ENCODE measurements at places on chromosomes 1 and 21.

GRCh38 chr1:218930472-218931241 is 243.0 kb upstream of the LYPLAL1 start:
- peak; percentile 67 for DNase-seq

GRCh38 chr21:46008893-46009621 is 27.5 kb downstream of the COL6A1 start:
- DNase-seq = no peak

- DNase-seq = no peak
Observed at GRCh38 chr1:33163621-33164519, 18.0 kb downstream of the TRIM62 start.

DNA sequence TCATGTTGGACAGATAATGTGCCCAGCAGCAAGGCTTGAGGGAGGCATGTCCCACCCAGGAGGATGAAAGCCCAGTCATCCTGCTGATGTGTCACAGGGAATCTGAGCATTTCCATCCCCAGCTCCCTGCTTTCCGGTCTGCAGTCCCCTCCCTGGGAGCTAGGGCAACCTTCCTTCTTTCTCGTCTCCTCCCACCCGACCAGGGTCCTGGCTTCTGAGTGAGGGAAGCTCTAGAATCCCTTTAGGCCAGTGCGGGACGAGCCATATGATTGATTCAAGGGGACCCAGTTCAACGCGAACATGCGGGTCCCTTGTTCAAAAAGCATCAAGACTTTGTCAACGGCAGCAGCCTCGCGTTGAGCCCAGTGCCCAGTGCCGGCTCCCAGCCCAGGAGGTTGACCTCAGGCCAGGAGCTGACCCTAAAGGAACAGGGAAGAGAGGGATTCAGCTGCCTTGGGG is 96.7 kb upstream of the TMPRSS2 start:
- DNase-seq = no peak

DNA sequence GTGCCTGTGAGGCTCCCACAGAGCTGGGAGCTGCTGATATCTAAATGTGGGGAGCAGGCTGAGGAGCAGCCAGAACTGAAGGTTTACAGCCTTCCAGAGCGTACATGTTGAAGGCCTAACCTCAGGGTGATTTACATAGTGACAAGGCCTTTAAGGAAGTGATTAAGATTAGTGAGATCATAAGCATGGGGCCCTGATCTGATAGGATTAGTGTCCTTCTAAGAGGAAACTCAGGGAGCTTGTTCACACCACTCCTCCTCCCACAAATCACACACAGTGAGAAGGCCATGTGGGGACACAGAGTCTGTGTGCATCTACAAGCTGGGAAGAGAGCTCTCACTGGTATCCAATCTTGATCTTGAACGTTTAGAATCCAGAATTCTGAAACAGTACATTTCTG is 92.3 kb upstream of the NBPF6 start:
- DNase-seq = no peak

GRCh38 chr1:9440763-9441194 is 98.5 kb upstream of the SLC25A33 start:
- DNase-seq = no peak

DNA sequence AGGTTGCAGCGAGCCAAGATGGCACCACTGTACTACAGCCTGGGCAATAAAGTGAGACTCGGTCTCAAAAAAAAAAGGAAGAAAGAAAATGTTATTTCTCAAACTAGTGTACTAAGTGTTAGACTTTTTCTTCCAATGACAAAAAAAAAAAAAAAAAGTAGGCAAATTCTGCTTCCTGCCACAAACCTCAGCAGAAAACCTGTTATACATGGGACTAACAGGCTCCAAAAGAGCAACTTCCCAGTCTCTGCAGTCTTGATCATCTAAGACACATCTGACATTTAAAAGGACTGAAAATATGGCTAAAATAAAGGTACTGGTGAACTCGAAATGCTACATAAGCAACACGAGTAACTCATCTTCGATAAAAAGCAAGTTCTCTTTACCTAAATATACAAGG is 59.6 kb downstream of the HSF2BP start:
- DNase-seq = no peak

GRCh38 chr1:172697534-172698002 is 38.7 kb downstream of the FASLG start:
- no peak for DNase-seq

GRCh38 chr1:194295685-194296084 is 1109.3 kb upstream of the B3GALT2 start:
- peak; percentile 42 for DNase-seq

DNA sequence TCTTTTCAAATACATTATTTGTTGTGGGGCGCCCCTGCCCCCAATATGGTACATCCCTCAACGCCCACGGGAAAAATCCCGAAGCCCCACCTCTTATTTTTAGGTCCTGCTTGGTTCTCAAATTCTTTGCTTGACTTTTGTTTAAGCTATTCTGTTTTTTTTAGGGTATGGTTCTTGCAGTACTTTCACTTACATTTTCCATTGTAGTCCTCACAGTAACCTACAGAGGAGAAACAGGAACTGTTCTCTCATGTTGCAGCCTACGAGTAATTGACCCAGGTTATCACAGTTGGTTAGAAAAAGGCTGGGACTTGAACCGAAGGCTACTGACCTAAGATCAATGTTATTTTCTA is 697 bp upstream of the C21orf91 start:
- DNase-seq = no peak

GRCh38 chr1:115706587-115707425 is 61.7 kb downstream of the CASQ2 start:
- DNase-seq = peak; percentile 12

DNA sequence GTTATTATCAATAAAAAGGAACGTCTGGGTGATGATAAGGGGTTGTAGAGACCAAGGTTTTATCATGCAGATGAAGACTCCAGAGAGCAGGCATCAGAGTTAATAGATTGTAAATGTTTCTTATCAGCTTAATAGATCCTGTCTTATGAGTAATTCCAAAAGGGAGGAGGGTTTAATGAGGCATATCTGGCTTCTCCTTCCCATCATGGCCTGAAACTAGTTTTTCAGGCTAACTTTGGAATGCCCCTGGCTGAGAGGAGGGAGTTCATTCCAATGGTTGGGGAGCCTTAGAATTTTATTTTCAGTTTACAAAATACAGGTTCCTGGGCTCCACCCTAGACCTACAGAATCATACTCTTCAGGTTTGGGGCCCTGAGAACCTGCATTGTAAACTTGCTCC is 13.5 kb downstream of the PLA2G2D start:
- DNase-seq = no peak

- DNase-seq = no peak
Observed at GRCh38 chr1:104264521-104264920, 514.8 kb downstream of the AMY1C start.

DNA sequence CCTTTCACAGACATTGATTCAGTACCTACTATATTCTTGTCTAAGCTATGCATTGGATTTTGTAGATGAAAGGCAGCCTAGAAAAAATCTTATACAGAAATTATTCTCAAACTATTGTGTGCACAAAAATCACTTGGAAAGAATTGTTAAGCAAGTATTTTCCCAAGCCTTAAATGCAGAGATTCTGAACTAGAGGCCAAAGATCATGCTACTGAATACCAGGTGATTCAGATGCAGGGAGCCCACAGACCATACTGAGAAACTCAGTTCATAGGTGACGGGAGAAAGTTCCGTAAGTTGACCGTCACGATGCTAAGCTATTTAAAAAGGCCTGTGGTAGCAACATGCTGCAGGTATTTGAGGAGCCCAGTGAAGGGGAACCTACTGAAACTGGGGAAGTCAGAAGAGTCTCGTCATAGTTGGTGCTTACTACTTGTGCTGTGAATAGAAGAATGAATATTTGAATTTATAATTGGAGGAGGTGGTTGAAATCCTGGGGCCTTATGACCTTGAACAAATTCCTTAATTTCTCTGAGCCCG is 150.8 kb downstream of the NFIA start:
- DNase-seq = no peak

DNA sequence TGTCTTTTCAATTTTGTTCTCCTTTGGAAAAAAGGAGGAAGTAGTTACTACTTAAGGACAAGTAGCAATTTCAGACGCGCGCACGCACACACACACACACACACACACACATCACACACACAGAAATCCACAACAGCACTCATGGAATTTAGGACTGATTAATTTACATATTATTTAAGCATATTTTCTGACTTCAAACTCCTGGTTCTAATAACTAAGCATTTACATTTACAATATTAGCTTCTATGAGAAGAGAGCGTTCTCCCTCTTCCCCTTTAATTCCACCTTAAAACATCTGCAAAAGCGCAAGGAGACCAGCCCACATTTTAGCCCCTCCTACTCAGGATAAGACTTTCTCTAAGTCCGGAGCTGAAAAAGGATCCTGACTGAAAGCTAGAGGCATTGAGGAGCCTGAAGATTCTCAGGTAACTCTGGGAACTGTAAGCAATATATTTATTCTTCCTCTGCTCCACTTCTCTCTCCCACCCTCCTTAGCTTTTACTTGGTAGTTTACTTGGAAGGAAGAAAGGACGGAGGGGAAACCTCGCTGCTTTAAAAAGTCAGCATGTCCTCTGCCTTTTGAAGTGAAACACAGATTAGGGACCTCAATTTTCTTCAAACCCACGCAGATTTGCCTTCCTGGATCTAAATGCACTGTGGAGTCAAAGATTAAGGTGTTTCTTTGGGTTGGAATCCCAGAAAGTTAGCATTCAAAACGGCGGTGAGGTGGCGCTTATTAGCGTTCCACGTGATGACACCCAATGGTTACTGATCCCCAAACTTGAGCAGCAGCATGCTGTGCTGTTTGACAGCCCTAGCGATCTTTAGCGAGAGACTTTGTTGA is at the start of gene PLA2G4A:
TSS of gene PLA2G4A (plus strand) at position 339 of the 844 bp plus-strand sequence. CDS start 25,406 bp downstream, outside the sequence.
- peak; percentile 84 for DNase-seq

GRCh38 chr1:185735701-185736064 is 1.5 kb downstream of the HMCN1 start:
- no peak for DNase-seq

- no peak for DNase-seq
Observed at GRCh38 chr1:24440436-24440835, 24.8 kb downstream of the NIPAL3 start.

DNA sequence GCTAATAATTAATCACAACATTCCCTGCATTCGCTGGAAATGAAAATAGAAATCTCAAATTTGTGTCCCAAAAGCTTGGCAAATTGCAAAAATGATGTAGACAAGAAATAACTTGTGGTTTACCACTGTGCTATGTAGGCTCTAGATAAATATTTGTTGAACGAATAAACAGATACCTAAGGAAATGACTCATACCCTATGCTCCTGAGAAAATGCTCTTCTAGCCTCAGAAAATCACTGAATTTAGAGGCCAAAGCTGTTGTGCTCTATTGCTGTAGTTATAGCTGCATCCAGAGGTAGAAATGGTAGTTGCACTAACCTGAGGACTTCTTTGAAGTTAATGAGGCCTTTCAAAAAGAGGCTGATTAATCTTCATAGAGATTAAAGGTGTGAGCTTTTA is 142.0 kb upstream of the ZNHIT6 start:
- DNase-seq = peak; percentile 69

GRCh38 chr1:151935894-151936602 is 26.7 kb upstream of the THEM4 start:
- no peak for DNase-seq

GRCh38 chr1:106747232-106747631 is 309.2 kb upstream of the PRMT6 start:
- DNase-seq = no peak

- peak; percentile 22 for DNase-seq
Observed at GRCh38 chr1:180530501-180530900, 28.1 kb upstream of the ACBD6 start.

- no peak for DNase-seq
Observed at GRCh38 chr1:201870397-201870796, 18.3 kb upstream of the SHISA4 start.

DNA sequence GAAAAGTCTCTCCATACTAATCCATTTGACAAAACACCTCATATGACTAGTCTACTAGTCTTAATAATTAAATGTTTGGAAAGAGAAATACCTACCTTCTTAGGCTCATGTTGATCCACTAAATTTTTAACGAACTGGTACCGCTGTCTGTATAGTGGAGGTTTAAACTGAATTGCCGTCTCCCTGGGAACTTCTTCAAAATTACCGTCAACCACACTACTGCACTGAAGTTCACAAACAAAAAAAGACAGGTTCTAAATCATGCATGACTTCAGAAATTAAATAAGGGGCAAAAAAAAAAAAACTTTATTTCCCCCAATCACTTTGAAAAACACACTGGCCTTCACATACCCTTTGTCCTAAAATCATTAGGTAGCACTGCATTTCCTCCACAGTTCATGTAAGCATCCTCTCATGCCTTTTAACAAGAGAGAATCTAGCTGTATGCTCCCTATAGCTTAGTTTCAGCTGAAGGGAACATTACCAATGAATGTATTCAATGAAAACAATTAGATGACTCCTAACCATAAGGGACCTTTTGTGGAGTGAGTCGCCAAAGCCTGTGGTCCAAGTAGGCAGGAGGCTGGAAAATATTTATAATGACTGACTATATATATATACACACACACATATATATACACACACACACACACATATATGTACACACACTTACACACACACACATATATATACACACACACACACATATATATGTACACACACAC is 3.4 kb downstream of the HENMT1 start:
- peak; percentile 36 for DNase-seq

DNA sequence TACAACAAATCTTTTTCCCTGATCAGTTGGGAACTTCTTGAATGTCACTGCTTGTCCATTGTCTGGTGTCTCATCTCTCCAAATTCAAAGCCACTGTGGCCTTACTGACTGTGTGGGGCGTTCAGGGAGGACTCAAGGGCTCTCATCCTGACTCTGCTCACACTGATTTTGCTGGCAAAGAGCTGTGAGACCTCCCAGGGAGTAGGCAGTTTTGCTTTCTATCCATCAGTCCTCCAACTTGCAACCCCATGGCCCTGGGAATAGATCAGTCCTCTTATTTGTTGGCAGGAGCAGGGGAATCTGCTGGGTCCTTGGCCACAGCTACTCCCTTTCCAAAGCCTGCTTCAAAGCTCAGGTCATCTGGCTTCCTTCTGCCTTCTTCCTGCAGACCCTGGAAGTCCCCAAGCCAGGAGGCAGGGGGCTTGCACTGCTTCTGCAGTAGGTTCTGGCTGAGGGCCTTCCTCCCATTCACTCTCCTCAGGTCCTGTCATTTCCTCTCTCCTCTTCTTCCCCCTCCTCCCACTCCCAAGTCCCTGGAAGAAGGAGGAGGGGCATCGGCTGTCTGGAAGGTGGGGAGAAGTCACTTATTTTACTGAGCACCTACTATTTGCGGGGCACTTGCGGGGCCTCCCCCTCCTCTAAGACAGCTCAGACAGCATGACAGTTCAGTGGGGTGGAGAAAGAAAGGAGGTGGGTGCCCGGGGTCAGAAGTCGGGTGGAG is 876 bp upstream of the NAV1 start:
- DNase-seq = no peak

- DNase-seq = no peak
Observed at GRCh38 chr1:225373155-225373554, 54.7 kb downstream of the LBR start.

- DNase-seq = no peak
Observed at GRCh38 chr21:35239811-35240219, 190.7 kb upstream of the RUNX1 start.

Data from foreskin fibroblast (primary cell).